RPMI8226 (cell line): ENCODE measurements at places on chromosomes 1 and 21.

- DNase-seq: no peak
Measured at GRCh38 chr21:35428001-35428320, 378.9 kb upstream of the RUNX1 start.

- no peak for DNase-seq
Measured at GRCh38 chr1:226217273-226217672, 6.2 kb upstream of the MIXL1 start.

GRCh38 chr1:30880678-30881318 is 27.8 kb downstream of the SDC3 start:
- DNase-seq: no peak

- DNase-seq: no peak
Measured at GRCh38 chr1:203534012-203534411, 40.1 kb downstream of the OPTC start.

DNA sequence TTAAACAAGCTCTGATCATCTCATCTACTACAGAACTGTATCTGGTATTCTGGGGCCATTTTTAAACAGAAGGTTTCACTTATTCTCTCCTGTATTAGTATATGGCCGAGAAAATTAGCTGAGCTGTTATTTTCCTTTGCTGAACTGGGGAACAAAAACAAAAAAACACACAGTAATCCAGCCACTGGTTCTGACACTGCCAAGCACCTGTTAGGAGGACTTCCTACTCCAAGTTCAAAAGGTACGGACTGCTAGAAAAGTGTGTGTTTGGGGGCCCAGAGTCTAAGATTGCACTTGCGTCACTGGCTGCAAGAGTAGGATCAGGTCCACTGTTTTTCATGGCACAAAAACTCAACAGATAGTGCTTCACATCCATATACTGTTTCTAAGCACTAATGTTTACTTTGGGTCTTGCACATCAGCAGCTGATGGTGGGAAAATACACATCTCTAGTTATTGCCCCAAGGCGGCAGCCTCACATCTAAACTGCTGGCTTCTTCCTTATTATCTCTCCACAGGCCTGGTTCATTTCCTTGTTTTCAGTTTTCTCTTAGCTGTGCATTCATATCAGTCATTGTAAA is 226.1 kb downstream of the FGGY start:
- no peak for DNase-seq

DNA sequence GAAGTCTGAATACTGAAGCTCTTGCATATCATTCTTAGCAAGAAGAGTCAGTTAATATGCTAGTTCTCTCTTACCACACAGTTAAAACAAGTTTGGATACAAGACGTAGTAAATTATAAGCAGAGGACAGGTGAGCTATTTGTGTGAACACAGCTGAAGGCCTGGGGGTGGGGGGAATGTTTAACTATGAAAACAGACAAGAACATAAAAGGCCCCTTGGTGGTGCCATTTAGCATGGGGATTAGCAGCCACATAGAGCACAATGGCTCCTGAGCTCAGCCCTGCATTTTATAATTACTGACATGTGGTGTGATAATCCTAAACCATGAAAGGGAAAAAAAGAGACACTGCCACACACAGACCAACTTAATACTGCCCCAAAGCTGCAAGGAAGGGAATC is 94.8 kb downstream of the TGFBR3 start:
- no peak for DNase-seq

- no peak for DNase-seq
Measured at GRCh38 chr1:177246710-177247580, 76.2 kb downstream of the BRINP2 start.

DNA sequence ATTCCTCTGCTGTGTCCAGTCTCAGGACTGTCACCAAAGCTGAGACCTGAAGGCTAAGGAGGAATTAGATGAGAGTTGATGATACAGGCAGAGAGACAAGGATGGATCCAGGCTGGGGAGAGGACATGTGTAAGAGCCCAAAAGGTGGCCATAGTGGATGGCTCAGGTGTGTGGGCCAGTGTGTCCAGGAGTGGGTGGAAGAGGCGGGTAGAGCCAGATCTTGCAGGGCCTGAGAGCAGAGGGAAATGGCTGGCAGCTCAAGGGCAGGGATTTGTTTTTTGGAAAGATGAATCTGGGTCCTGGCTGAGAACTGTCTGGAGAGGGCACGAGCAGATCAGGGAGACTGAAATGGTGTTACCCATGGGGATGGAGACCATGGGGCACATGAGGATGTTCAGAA is 38.1 kb downstream of the AZIN2 start:
- no peak for DNase-seq

DNA sequence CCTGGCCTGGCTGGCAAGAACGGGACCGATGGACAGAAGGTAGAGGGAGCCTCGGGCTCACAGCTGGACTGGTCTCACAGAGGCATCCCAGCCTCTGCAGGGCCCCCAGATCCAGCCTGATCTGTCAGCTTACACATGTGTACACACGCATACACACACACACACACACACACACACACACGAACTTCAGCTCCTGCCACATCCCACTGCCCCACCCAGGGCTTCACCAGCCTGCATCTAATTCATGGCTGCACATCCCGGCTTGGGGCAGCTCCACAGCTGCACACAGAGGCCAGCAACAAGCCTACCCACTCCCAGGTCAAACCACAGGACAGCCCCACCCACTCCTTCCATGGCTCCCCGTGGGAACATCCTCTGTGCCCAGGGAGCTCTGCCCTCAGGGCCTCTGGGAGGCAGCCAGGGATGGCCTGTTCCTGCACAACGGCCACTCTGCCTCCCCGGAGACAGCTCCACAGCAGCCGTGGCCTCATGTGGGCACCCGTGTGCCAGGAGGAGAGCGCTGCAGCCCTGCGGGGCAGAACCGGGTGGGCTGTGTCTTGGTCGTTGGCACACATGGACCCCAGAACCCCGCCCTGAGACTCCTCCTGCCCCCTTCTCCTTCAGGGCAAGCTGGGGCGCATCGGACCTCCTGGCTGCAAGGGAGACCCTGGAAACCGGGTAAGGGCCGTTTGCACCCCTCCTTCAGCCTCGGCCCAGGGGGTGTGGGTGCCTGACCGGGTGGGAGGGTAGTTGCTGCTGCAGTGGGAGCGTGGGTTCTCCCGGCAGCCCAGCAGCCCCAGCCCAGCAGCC is 19.1 kb downstream of the COL6A2 start:
- DNase-seq: no peak

DNA sequence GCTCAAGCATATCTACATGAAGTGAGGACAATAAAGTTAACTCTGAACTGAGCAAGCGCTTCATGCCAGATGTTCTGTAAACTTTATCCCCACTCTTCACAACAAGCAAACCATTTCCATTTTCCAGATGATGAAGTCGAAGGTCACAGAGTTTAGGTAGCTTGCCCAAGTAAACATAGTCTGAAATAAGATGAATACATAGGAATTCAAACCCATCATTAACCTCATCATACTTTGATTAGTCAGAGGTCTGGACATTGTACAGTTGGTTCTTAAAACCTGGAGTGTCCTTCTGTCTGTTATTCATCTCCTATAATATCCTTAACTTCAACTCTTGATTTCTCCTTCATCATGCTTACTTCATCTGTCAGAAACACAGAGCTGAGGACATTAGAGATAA is 180.3 kb upstream of the C8B start:
- no peak for DNase-seq

- peak; percentile 49 for DNase-seq
Measured at GRCh38 chr1:204077979-204078696, 5.2 kb downstream of the SOX13 start.

DNA sequence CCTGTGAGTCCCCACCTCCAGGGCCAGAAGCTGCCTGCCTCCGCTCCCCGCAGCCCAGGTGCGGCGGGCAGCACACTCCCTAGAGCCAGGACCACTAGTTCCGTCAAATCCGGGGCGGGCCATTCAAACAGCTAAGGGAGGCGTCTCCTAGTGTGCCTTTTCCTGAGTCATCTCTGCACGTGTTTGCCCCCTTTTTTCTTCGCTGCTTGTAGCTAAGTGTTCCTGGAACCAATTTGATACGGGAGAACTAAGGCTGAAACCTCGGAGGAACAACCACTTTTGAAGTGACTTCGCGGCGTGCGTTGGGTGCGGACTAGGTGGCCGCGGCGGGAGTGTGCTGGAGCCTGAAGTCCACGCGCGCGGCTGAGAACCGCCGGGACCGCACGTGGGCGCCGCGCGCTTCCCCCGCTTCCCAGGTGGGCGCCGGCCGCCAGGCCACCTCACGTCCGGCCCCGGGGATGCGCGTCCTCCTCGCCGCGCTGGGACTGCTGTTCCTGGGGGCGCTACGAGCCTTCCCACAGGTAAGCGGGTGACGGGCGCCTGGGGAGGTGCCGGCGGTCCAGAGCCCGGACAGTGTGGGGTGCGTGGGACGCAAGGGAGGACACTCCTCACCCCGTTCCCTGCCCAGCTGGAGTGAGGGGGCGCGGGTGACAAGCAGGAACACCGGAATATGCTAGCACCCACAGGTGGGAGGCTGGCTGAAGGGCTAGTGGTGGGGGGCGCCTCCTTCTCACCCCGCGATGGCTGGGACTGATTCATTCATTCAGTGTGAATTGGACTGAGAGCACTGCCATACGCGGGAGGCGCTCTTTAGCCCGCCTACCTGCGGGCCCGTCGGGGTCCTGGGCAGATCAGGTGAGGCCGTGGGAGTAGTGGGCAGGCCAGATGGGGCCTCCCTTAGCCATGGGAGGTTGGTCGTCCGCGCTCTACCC is at the start of gene TNFRSF8:
TNFRSF8 (plus strand) TSS at position 163 of the 932 bp plus-strand sequence; CDS start at position 459, 296 bp downstream.
- peak; percentile 65 for DNase-seq

DNA sequence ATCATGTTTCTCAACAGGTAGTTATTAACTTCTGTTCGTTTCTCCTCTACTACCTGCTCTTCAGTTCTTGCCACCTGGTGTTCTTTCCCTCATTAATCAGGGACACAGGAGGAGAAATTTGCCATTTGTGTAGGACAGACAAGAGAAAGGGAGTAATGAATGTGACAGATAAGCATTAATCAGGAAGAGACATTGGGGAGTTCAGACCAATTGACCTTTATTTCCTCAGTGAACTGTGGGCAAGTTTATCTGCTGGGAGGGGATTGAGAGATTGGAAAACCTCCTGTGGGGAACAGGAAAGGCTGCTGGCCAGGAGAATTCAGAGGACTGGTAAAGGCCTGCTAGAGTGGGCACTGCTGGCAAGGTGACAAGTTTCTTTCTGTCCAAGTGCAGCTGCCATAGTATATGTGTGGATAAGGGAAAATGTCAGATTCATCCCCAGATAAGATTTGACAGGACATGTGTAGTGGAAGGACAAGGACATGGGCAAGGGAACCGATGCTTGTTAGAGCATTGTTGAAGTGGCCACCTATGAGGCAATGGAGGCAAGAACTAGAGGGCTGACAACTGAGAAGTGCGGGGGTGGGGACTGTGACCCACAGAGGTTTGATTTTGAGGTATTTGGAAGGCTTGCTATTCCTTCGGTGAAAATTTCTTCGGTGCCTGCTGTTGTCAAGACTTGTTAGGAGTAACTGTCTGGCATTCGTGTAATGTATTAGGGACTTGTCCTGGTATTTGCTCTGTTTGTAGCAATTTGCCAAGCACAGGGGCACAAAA is 12.6 kb downstream of the SZT2 start:
- no peak for DNase-seq

GRCh38 chr1:21705303-21705980 is 36.3 kb upstream of the RAP1GAP start:
- no peak for DNase-seq

GRCh38 chr1:210944252-210944651 is 189.7 kb downstream of the KCNH1 start:
- DNase-seq: no peak

DNA sequence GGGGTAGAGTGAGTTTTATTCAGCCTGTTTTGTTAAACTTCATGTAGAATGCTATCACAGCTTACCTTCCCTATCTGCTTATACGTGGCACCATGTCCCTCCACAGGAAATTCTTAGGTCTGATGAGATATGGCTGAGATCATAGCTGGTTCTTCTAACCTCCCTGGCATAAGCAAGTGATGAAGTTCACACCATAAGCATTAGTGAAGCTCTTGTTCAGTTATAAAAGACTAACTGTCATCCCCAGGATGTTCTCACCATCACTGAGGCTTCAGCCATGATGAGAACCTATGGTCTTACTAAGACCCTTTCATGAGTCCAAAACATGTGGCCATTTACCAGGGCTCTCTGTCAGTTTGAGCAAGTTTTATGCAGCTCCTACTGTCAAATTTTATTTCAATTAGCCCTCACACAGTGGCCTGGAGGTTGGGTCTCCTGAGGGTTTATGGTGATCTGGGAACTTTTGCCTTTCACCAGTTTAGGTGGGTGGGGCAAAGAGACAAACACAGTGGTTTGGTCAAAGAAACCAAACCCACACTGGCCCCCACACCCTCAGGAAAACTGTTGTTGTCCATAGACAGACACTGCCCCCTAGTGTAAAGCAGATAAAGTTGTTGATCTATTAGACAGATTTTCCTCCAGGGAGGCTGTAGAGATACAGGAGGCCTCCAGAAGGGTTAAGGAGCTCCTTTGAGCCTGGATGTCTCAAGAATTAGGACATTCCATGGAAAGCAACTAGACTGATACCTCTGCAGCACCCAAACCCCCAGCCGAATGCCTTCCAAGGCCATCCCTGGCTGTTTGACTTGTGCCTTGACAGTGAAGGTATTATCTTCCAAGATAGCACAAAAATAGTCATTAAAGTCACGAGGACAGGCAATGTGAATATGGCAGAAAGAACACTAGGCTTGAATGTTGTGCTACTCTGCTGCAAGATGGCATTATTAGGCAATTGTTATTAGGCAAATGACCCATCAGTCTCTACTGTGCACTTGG is 5.0 kb downstream of the SLC22A15 start:
- DNase-seq: peak; percentile 6

DNA sequence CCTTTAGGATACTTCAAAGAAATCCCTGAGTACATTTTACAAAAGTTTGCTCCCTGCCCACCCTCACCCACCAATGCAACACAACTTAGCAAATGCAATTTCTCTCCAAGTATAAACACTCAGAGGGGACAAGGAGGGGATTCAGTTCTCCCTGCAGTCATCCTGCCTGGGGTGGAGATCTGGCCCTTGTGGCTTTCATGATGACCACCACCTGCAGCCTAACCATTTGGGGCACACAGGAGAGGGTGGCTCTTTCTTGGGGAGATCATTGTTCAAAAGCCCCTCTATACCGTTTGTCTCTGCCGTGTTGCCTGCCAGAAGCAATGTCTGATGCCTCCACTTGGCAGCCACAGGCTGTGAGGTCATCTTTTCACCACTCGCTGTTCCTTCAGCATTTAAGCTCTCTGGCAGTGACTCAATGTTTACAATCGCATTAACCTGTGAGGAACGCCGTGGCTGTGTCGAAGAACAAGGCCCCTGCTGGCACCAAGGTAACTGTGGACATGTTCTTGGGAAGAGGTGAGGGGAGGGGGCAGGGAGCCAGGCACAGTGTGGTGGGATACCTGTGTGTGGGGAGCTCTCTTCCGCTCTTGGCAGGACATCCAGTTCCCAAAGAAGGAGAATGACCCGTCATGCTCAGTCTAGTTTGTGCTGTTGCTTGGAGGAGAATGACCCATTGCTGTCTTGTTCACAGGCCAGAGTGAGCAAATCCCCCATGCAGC is 103.9 kb upstream of the DUSP10 start:
- no peak for DNase-seq

GRCh38 chr1:32681509-32681908 is 21.1 kb downstream of the SYNC start:
- no peak for DNase-seq
